ENCODE measurements at places on chromosomes 1 and 21.

GRCh38 chr1:28154078-28154594 lies 22.4 kb downstream of the PTAFR start:
- DNase-seq = no peak

- DNase-seq = no peak
Measured at GRCh38 chr1:180585994-180586359, 27.2 kb downstream of the OVAAL start.

GRCh38 chr1:8525558-8526275 lies 207.8 kb downstream of the SLC45A1 start:
- DNase-seq = peak; percentile 96

DNA sequence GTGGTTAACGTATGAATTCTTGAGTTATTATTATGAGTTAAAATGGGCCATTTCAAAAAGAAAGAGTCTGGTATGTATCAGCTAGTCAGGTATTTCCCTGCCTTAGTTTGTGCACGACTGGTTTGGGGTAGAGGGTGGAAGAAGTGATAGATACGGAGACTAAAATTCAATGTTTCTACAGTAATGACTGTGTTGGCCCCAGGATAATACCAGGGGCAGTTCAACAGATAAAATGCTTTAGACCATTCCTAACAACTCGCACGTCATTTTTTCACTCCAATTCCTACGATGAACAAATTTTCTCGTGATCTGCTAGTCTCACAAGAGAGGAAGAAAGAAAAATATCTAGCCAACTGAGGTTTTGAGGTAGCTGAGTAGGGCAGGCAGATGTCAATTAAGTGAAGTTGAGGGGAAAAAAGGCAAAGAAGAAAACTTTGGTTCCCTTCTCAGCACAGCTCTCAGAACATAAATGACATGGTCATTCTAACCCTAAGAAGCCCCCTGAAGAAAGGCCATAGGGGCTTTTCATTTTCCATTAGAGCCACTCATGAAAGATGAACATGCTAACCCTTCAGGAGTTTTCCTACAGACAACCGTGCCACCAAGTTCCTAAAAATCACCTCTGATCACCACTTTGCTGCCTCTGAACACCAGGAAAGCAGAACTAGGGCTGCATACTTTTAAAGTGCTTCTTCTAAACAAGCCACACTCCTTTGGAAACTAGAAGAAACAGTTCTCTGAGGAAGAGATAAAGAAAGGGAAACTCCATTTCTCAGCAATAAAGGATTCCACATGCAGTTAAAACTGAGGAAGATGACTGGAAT lies 5.6 kb downstream of the MCOLN2 start:
- no peak for DNase-seq

DNA sequence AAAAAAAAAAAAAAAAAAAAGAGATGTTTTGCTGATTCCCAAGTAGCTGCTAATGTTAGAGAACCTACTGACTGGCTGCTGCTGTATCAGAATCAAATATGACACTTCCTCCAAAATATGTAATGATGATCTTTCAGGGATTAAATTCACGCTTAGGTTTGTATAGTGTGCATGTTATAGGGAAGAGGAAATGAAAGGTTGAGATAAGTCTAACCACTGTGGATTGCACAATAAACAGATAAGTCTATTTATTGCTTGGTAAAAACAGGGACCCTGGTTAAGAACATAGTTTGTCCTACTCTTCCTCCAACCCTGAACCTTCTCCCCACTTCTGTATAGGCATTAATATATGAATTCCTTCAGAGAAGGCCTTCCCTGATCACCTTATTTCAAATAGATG lies 13.2 kb downstream of the RC3H1 start:
- no peak for DNase-seq

- DNase-seq = no peak
Measured at GRCh38 chr1:82145656-82146055, 344.9 kb downstream of the ADGRL2 start.

DNA sequence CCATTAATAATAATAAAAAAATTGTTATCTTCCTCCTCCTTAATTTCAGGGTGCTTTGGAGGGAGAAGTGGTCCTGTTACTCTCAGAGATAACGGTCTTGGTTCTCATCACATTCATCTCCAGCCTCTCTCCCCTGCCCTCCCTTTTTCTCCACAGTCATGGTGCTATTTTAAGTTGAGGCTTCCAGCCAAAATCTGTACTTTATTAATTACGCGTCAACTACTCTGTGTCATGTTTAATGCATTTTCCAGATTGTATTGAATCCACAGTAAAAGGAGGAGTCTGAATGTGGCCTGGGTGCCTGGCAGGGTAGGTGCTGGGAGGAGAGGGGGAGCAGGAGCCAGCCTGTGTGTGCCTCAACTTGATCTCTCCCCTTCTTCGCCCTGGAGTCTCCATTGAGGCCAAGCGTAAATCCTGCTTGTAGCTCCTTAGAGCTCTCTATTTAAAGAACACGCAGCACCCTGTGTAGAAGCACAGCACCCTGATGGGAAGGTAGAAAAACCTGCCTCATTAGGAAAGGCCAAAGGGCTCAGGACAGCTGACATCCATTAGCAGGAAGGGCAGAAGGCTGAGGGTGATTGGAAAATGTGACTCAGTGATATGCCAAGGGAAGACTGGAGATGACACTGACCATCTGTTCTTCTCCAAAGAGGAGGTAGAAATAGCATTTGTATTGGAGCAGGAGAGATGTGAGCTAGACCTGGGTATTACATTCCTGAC lies 82.4 kb downstream of the PLXNA2 start:
- DNase-seq = no peak

DNA sequence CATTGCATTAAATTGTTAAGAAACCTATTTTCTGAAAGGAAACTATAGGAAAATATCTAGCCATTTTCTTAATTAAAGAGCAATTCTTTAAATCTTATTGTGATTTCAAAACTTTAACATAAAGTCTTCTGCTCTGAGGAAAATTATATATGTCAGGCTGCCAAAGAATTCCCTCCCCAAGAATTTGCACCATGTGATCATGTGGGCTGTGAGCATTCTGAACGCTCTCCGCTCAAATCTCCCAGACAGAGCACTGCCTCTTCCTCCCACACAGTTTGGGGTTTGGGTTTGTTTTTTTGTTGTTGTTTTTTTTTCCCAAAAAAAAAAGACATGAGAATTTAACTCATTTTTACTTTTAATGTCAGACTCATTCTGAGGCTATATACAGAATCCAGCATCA lies 155.9 kb upstream of the PALMD start:
- no peak for DNase-seq

DNA sequence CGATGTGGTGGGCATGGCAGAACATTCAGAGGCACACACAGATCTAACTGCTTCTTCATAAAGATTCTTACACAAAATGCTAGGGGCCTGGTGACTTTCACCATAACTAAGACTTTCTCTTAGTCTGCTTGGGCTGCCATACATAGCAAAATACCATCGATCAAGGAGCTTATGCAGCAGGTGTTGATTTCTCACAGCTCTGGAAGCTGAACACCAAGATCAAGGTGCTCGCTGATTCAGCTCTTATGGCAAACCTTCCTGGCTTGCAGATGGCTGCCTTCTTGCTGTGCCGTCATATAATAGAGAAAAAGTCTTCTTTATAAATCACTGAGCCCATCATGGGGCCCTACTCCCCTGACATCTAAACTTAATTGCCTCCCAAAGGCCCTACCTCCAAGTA lies 487.3 kb downstream of the AJAP1 start:
- DNase-seq = no peak

GRCh38 chr1:2472109-2472508 lies 4.0 kb upstream of the PLCH2 start:
- DNase-seq = no peak

- no peak for DNase-seq
Measured at GRCh38 chr21:19120591-19120990, 717.0 kb upstream of the TMPRSS15 start.

- DNase-seq = no peak
Measured at GRCh38 chr1:26745191-26745590, 42.6 kb upstream of the PIGV start.

DNA sequence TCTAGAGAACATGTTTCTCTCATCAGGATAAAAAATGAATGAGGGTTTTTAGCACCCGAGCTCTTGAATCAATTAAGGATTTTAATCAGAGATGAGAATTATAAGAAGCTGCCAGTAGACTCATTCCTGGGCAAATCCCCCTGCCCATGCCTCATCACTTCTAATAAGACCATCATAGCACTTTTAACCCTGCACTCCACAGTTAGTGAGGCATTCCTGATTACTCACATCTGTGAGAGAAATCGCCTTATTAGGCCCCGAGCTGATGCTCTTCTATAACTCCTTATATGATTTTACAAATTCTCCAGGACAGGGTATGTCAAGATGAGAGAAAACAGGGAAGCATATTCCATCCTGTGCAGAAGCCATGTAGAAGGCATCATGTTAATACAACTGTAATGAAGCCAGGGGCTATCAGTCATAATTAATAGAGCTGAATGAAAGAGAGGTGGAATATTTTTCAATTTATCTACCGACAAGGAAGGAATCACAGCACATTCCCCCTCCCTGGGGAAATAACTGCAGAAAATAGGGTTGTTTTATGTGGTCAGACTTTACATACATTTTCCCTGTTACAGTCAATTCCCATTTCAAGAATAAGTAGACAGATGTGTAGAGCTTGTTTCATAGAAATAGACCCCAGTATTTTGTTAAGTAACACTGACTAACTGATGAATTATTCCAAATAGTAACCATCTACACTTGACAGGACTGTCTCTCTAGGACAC lies 272.7 kb downstream of the HHIPL2 start:
- DNase-seq = no peak

- DNase-seq = peak; percentile 51
Measured at GRCh38 chr1:27600498-27601175, 3.3 kb downstream of the AHDC1 start.

GRCh38 chr1:204904228-204904810 lies 33.7 kb downstream of the NFASC start:
- DNase-seq = no peak

GRCh38 chr1:87335175-87335884 lies 6.7 kb downstream of the LMO4 start:
- DNase-seq = peak; percentile 42

DNA sequence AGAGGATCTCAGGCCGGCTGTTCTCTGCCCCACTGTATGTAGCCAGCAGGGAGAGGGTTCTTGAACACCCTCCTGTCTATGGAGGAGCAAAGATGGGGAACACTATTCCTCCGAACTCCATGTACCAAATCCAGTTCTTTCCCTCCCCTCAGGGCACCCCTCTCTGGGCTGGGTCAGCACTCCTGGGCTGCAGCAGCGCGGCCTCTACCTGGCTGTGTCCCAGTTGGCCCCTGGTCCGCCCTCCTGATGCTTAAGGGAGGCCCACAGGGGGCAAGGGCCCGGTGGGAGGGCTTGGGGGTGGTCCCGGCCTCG lies 471 bp upstream of the ADPRS start:
- DNase-seq = no peak

- no peak for DNase-seq
Measured at GRCh38 chr1:113253187-113253586, 137.1 kb upstream of the MAGI3 start.
